ENCODE measurements at places on chromosomes 3 and 15.

- DNase-seq, result no peak
Measured at GRCh38 chr3:72487946-72488737, 360.1 kb downstream of the SHQ1 start.

DNA sequence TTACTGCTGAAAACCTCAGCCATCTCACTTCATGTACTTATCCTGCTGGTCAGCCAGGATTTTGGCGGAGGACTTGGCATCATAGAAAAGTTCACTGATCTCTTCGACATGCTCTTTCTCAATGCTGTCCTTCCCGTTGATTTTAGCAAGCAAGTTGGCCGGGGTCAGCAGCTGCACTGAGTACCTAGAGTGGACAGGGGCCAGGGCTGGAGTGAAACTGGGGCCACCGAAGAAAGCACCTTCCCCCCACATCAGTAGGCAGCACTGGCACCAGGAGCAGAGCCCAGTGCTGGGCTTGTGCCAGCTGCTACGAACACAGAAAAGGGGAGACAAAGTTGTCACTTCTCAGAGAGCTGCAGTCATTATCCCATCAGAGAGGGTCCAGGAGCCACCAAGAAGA is 29.0 kb downstream of the SEC61A1 start:
- DNase-seq, result no peak

DNA sequence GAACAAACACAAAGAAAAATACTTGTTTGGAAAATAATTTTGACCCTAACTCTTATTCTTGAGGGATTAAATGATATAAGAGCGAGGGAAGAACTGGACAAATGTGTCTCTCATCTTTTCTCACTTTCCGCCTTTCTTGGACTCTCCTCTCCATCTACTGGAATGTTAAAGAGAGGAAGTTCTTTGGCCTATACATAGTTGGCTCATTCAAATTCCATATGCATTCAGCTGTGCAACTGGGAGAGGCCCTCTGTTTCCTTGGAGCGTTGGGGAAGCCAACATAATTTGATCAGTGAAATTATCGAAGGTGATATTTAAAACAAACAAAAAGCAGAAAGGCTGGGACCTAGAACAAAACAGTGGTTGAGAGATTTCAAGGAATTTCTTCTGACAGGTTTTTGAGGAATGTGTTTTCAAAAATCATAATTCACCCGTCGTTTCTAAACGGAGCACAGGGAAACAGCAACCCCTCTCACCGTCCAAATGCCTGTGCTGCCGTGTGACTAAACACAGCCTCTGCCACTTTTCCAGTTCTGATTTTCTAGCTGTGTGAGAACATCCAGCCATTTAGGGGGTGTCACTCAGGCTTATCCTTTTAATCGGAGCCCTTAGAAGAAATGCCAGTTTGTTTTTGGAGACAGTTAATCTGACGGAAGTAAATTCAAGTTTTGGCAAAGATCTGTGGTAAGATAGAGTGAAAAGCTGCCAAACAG is 489.9 kb downstream of the SOX2 start:
- DNase-seq, result no peak

DNA sequence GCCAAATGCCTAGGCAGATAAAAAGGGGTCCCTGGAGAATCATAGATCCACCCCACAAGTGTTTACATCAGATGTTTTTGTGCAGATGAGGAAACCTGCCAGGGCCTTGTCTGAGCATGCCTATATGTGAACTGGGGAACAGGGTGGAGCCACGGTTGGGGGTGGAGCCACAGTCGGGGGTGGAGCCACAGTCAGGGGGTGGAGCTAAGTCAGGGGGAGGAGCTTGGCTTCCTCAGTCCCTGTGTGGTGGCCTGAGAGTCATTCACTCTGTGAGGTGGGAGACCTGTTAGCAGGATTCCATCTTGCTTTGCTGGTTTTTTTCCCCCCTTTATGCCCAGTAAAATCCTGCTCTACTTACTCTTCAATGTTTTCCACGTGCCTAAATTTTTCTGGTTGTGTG is 57.8 kb upstream of the TGFBR2 start:
- no peak for DNase-seq

- DNase-seq, result no peak
Measured at GRCh38 chr3:172352786-172353185, 95.5 kb downstream of the GHSR start.

DNA sequence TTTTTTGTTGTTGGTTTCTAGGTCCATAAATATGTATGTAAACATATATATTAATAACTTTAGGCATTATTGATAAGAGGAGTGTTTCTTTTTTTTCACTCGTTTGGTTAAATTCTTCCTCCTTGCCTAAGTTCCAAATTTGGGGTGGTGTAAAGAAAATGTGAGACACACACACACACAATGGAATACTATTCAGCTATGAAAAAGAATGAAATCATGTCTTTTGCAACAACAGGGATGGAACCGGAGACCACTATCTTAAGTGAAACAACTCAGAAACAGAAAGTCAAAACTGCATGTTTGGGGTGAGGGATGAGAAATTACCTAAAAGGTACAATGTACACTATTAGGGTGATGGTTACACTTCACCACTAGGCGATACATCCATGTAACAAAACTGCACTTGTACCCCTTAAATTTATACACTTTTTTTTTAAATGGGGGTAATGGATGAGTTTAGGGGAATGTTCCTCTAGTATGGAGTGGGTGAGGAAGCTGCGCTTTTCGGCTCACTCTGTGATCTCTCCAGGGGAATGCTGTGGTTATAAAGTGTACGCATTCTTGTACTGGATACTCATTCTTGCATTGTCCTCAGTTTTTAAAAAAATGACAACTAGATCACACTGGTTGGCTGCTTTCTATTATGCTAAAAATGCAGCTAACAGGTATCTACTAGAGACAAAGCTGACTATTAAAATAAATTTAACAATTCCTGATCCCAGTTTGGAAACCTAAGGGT is 50.8 kb upstream of the PPARG start:
- DNase-seq, result no peak

GRCh38 chr3:101381809-101382208 is 61.4 kb upstream of the IMPG2 start:
- no peak for DNase-seq

GRCh38 chr3:193826159-193826795 is 233.3 kb downstream of the OPA1 start:
- no peak for DNase-seq

GRCh38 chr3:9448643-9449042 is 51.2 kb downstream of the SETD5 start:
- no peak for DNase-seq

DNA sequence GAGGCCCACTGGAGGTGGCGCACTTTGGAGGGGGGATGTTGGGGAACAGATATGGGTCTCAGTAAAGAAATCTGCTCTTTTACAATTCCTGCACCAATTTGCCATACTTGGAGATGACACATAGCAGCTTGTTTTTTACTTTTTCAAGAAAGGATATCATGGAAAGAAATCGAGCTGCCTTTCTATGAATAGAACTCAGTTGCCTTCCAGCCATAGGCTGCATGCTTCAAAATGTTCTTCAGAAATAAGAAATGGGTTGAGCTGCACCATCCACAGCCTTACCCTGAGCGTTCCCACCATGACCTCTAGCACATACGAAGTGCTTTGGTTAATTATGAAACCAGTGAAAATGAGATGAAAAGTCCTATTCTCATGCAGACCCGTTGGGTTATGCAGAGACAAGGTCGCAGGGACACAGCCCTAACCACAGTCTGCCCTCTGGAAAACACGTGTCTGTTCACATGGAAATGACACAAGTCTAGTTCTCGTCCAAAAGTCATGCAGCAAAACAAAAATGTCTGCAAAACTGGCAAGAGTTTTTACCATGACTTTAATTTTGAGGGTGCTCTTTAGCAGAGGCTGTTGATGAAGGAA is 36.3 kb downstream of the NGRN start:
- DNase-seq, result no peak

DNA sequence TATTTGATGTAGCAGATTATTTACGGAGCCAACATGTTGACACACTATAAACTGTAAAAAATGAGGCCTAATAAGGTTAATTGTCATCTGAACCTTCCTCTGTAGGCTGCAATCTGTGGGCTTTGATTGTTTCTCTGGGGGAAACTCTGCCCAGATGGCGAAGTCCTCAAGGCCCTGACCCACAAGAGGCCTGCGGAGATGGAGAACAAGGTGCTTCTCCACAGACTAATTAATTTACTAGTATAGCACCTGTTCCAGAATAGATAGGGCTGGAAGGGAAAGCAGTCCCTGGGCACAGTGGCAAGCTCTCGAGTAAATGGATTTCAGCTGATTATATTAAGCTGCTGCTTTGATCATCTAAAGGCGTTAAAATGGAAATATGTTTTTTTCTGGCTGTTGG is 338.8 kb upstream of the DNAJC19 start:
- no peak for DNase-seq

DNA sequence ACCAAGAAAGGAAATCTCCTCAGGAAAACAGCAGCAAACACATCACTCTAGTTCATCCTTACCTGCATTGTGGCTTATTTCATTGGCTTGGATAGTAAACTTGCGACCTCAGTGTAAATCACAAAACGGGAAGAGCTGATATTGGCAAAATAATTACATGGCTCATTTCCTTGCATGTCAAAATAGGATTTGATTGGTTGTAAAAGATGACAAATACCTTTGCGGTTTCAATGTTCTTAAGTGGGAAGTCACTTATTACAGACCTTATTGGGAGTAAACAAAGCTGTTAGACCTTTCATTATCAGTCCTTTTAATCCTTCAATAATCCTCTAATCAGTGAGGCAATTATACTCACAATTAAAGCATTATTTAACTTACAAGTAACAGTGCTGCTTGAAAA is 590.6 kb downstream of the MAGI1 start:
- DNase-seq, result no peak

DNA sequence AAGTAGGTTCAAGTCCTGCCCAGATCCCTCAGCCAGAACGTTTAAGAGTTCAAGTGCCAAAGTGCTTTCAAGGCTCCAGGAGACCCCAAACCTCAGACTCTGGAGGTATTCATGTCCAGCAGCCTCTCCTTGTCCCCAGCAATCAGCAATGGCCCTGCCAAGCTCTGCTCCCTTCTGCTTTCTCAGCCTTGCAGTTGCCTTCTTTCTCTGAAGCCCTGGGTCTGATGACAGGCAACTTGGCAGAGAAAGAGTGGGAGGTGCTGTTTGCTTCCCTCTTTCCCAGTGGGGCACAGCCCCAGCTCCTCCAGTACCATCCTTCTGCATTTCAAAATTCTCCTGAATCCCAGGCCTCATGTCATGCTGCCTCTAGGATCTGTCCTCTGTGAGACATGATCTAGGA is 40.2 kb downstream of the ATP2B2 start:
- no peak for DNase-seq

GRCh38 chr15:70512772-70513362 is 250.5 kb downstream of the UACA start:
- DNase-seq, result peak; percentile 32

DNA sequence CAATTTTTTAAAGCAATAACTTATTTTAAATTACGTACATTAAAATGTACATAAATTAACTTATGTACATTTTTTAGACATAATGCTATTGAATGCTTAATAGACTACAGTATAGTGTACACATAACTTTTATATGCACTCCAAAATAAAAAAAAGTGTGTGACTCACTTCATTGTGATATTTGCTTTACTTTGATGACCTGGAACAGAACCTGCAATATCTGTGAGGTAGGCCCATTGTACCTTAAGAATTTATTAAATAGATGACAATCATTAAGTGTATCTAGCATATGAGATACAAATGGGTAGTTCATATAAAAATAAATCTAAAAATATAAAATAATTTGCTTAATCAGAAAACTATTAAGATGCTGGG is 276.7 kb downstream of the NFKBIZ start:
- DNase-seq, result no peak

GRCh38 chr3:186930641-186931531 is 560 bp downstream of the ST6GAL1 start:
- DNase-seq, result peak; percentile 58

- DNase-seq, result no peak
Measured at GRCh38 chr3:50534681-50535330, 31.4 kb upstream of the CACNA2D2 start.

- no peak for DNase-seq
Measured at GRCh38 chr15:70493376-70493775, 270.0 kb downstream of the UACA start.

DNA sequence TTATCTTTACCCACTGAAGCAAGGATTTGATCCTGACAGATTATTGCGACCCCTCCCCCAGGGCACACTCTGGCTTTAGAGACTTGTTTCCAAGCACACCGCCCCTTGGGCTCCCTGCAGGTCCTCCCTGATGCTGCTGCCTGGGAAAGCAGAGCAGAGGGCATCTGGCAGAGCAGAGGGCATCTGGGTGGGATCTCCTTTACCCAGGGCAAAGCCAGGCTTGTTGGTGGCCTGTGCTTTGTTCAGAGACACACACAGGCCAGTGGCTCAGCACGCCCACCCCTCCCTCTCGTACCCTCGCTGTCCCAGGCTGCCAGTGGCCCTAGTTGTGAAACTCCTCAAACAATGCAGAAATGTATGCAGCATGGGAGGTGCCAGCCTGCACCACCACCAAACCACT is 4.8 kb downstream of the KLF13 start:
- DNase-seq, result no peak

DNA sequence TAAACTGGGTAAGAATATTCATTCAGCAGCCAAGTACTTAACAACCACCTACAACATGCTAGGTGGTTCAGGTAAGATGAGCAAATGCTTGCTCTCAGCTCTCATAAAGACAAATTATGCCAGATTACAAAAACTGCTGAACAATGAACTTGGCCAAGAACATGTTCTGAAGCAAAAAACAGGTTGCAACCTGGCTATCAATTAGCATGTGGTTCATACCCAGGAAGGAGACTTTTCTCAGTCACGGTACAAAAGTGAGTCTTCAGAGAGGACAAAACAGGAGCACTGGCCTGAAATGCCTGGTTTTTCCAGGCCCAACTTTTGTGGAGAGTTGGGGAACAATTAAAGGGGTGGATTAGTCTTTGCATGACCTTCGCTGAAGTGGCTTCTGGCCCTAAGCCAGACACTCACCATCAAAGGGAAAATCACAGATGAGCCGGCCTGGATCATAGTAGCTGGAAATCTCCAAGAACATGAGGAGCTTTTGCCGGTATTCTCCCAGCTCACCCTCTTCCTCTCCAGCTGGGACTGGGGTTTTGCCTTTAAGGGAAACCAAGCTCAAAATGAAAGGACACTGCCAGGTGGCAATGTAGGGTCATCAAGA is 7.6 kb upstream of the PLA2G4F start:
- no peak for DNase-seq

DNA sequence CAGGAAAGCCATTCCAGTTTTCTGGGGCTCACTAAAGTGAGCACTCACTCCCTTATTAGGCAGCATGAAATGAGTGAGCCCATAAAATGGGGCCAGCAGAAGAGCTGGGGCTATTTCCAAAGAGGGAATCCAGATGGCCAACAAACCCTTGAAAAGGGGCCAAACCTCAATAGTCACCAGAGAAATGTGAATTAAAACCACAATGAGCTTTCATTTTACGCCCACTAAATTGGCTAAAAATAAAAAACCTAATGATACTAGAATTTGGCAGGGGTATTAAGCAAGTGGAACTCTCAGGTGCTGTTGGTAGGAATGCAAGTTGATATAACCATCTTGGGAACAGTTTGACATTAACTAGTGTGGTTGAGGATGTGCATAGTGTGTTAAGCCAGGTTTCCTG is 42.1 kb upstream of the RAF1 start:
- DNase-seq, result no peak

- no peak for DNase-seq
Measured at GRCh38 chr15:41169781-41170180, 53.7 kb upstream of the INO80 start.

- no peak for DNase-seq
Measured at GRCh38 chr3:73046195-73046594, 15.3 kb upstream of the EBLN2 start.
